ENCODE measurements at places on chromosomes 12 and 14. TPM values are rescaled to one million over a fixed set of nuclear protein-coding genes. Genes with fewer than 3 reads are reported as not detected.

TRIM9 gene
- polyA plus RNA-seq, result 0.04 TPM

- no peak for DNase-seq
These were observed 399.1 kb downstream of the GXYLT1 start for GRCh38 chr12:41745593-41745992.

- DNase-seq, result no peak
These were observed 36.6 kb upstream of the KRT77 start for GRCh38 chr12:52739963-52740362.

GRCh38 chr14:54650959-54651351 lies 84.0 kb downstream of the SAMD4A start:
- no peak for DNase-seq

DNA sequence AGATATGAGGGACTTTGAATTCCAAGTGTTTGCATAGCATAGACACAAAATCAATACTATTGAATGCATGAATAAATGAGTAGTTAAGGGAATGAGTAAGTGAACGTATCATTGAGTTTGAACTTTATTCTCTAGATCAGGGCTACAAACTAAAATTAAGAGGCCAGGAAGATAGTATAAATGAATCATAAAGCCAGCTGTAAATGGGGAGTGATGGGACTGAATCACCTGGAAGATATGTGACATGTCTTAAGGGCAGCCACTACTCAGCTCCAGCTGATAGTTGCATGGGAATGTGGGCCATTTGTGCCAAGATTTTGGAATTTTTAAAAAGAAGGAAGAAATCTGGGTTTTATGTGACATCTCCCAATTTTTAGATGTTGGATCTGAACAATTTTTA lies 229.9 kb downstream of the AKAP6 start:
- DNase-seq, result no peak

GRCh38 chr12:53299101-53299453 lies 418 bp upstream of the MYG1 start:
- DNase-seq, result no peak

RERGL gene
- polyA plus RNA-seq, result 0.15 TPM

DNA sequence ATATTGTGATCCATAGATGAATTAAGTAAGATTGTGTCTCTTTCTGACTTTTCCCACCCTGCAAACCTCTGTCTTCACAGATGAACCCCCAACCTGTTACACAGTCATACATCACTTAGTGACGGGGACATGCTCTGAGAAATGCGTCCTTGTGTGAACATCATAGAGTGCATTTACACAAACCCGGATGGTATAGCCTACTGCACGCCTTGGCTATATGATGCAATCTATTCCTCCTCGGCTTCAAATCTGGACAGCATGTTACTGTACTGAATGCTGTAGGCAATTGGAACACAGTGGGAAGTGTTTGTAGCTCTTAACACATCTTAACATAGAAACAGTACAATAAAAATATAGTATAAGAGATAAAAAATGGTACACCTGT lies 7.4 kb upstream of the TESPA1 start:
- DNase-seq, result no peak

CACNA1C gene
- polyA plus RNA-seq, result not detected

- DNase-seq, result no peak
These were observed 289.3 kb downstream of the DUSP6 start for GRCh38 chr12:89062996-89063395.

GRCh38 chr12:77294016-77294415 lies 228.6 kb upstream of the E2F7 start:
- no peak for DNase-seq

GRCh38 chr12:5630726-5631125 lies 198.8 kb downstream of the NTF3 start:
- no peak for DNase-seq

GRCh38 chr12:112496496-112496895 lies 77.7 kb downstream of the PTPN11 start:
- no peak for DNase-seq

OAS1 gene
- polyA plus RNA-seq, result 88.3 TPM

Data from keratinocyte (primary cell).